ENCODE measurements at places on chromosomes 12 and 14.

GRCh38 chr14:21090194-21090939 lies 8.1 kb downstream of the ZNF219 start:
- DNase-seq, result no peak

DNA sequence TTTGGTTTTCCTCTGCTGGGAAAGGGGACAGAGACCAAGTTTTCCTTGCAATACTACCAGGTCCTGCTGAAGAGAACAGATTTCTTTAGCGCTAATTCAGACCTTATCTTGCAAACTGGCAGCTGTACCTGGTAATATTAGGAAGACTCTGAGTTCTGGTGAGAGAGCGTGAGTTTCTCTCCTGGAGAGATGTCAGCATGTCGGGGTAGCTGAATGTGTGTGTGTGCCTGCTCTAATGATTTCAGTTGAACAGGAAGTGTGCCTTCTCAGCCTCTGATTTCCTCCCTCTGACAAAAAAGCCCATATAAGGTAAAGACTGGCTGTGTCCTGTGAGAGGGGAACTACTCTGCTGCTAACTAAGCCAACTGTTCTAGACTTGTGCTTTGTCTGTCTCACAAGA lies 10.3 kb upstream of the ERP27 start:
- peak; percentile 13 for DNase-seq

- no peak for DNase-seq
These were observed 78.3 kb upstream of the METAP2 start for GRCh38 chr12:95395696-95396095.

DNA sequence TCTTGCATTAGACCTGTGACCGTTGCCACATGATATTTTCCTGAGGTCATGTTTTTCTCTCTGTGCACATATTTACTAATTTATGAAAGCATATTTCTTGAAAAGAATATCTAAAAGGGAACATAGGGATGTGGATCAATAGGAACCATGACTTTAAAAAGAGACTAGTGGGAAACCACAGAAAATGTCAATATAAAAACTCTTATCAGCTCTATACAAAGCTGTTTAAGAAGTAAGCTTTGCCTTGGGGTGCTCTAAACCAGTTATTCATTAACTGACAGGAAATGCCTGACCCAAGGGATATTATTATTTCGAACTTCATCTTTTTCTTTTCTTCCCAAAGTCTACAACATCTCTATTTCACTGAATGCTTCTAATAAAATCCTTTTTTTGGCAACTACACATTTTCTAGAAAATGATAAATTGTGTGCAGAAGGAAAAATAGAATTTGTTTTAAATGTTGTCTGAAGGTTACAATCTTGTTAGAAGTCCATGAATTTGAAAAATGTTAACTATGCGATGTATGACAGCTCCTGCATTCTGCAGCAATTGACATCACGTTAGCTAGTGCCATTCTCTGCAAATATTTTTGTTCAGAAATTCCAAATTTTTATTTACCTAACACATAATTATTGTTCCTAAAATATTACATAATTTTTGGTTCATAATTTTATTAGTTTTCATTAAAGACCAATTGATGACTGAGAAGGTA lies 345.0 kb downstream of the SLC16A7 start:
- no peak for DNase-seq

DNA sequence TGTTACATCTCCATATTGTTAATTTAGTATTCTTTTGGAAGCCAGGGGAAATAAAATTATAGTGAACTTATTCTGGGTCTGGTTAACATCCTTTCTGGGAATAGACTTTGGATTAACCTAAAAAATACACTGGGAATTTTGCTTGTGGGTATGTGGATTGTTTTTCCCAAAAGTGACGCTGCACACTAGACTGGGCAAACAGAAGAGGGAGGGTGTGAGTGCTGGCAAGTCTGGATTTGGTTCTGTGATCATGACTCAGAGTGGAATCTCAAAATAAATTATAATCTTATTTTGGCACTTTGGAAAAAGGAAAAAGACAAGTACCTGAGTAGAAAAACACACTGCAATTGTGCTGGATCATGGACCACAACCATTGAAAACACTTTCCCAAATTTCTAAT lies 15.2 kb upstream of the LUM start:
- peak; percentile 27 for DNase-seq

- no peak for DNase-seq
These were observed 31.7 kb upstream of the APPL2 start for GRCh38 chr12:105267711-105268110.

- DNase-seq, result no peak
These were observed 42.1 kb downstream of the IGF1 start for GRCh38 chr12:102438047-102438826.

- DNase-seq, result peak; percentile 51
These were observed 135.1 kb downstream of the TMEM30B start for GRCh38 chr14:61145903-61146481.

DNA sequence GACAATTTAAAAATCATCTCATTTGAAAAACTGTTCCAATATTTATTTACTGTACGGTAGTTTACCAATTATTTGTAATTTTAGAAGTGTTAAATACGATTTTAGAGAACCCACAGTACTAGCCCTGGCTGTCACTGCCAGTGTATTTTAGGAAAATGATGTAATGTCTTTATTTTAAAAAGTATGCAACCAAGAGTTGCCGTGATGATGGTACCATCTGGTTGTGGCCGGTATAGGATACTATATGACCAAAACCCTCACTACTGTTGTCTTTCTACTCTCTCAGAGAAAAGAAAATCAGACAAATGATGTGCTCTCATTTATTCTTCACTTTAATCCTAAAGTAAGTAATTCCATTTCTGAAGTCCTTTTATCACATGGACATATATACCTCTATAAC lies 395.0 kb downstream of the FOXG1 start:
- no peak for DNase-seq

DNA sequence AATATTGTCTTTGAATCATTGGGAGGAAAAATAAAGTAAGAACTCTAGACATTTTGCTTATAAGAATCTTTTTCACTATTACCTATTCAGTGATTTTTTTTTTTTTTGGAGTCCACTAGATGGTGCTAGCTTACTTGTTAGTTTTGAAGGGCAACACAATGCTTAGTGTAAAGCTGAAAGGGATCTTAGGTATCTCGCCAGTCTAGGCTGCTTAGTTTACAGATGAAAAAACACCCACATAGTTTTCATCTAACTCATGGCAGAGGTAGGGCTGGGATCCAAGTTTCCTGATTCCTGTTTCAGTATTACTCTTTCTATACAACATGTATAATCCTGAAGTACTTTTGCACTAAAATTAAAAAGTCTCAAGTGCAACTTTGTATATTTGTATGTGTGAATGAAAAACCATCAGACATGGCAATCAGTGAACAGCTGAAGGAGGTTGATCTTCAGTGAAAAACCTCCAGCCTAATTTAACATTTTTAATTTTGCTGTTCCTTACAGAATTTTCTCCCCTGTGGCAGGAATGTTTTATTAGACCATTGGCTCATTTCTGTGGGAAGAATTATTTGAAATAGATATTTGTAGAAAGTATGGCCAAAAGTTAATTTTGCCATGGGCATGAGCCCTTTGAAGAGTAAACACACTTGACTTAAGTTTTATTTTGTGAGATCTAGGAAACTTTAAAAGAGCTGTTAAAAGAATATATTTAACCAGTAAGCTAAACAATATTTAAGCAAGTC lies 40.7 kb downstream of the LRRIQ1 start:
- DNase-seq, result peak; percentile 93

GRCh38 chr14:33357225-33358010 lies 418.7 kb downstream of the NPAS3 start:
- DNase-seq, result no peak

- no peak for DNase-seq
These were observed 16.7 kb downstream of the ARG2 start for GRCh38 chr14:67636361-67636919.

GRCh38 chr12:50032854-50033581 lies 7.7 kb upstream of the RACGAP1 start:
- DNase-seq, result no peak

- DNase-seq, result no peak
These were observed 862 bp downstream of the PIP4K2C start for GRCh38 chr12:57591782-57592325.

GRCh38 chr14:55107766-55108554 lies 21.1 kb upstream of the LGALS3 start:
- peak; percentile 92 for DNase-seq

GRCh38 chr12:106118-106591 lies 39.6 kb downstream of the IQSEC3 start:
- no peak for DNase-seq

DNA sequence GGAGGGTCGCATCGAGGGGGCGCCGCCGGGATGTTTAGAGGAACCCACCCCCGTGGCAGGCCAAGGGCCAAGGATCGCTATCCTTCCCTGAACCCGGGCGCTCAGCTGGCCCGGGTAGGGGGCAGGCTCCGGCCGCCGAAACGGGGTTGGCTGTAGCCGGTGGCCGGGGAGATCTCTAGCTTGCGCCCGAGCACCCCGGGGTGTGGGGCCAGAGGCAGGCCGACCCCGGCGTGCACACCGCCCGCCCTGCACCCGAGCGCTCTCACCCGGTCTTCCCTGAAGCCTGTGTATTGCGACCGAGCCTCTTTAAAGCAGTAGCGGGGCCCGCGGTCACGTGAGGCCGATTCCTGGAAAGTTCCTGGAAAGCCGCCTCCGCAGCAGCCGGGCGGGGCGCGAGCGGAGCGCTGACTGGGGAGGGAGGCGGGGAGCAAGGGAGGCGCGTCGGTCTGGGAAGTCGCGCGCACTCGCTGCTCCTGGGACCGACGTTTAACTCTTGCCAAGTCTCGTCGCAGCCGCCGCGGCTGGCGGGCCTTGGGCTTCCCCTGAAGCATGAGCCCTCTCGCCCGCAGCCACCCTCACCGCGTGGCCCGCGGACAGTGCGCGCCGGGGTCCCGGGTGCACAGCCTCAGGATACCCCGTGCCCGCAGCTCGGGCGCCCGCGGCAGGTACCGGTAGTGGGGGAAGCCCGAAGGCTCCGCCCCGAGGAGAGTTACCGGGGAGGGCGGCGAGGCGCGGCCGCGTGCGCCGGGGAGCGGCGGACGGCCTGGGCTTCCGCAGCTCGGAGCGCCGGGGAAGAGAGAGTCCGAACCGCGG lies 1.7 kb upstream of the SOCS2 start:
- DNase-seq, result peak; percentile 93

DNA sequence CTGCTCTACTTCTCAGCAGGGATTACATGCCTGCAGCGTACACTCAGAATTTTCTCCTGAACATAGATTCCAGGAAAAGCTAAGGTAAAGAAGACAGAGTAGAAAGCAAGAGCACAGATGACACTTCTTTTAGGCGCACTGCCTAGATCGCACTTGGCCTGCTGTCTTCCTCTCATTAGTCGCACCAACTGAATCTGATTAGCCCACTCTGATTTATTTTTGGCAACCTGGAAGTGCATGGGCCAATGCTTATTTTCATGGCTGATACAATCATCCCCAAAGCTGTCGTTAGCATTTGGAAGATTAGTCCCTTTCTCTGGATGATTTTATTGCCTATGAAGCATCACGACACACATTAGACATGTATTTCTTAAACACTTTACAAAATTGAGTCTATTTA lies 152.5 kb downstream of the PTPRO start:
- DNase-seq, result no peak
